ENCODE measurements at places on chromosomes 12 and 14. TPM values are rescaled to one million over a fixed set of nuclear protein-coding genes. Genes with fewer than 3 reads are reported as not detected.

DNA sequence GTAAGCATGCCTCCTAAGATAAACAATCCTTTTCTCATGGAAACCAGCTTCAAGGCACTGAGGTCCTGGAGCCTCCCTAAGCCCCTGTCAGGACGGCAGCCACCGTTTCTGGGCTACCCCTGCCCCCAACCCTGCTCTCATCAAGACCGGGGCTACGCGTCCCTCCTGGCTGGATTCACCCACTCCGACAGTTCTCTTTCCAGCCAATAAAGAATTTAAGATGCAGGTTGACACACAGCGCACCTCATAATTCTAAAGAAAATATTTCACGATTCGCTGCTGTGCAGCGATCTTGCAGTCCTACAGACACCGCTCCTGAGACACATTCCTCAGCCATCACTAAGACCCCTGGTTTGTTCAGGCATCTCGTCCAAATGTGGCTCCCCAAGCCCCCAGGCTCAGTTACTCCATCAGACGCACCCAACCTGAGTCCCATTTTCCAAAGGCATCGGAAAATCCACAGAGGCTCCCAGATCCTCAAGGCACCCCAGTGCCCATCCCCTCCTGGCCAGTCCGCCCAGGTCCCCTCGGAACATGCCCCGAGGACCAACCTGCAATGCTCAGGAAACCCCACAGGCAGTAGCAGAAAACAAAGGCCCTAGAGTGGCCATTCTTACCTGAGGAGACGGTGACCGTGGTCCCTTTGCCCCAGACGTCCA is 336.3 kb downstream of the TMEM121 start:
- DNase-seq: no peak

DNA sequence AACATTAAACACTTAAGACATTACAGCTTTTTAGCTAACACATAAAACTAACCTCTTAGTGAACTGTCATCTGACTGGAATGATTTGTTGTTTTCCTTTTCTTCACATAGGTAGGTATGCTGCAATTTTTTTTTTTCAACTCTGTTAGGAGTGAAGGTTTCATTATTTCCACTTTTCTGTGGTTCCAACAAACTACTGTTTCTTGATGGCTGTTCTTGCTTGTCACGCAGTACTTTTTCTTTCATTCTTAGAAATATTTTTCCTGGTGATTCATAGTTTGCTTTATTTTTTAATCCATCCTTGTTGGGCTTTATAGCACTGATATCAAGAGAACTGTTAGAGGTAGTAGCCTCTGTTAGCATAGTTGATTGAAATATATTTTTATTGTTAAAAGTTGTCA is 6.3 kb downstream of the MIS18BP1 start:
- DNase-seq: no peak

GRCh38 chr14:71607056-71607455 is 325.2 kb upstream of the RGS6 start:
- DNase-seq: no peak

DNA sequence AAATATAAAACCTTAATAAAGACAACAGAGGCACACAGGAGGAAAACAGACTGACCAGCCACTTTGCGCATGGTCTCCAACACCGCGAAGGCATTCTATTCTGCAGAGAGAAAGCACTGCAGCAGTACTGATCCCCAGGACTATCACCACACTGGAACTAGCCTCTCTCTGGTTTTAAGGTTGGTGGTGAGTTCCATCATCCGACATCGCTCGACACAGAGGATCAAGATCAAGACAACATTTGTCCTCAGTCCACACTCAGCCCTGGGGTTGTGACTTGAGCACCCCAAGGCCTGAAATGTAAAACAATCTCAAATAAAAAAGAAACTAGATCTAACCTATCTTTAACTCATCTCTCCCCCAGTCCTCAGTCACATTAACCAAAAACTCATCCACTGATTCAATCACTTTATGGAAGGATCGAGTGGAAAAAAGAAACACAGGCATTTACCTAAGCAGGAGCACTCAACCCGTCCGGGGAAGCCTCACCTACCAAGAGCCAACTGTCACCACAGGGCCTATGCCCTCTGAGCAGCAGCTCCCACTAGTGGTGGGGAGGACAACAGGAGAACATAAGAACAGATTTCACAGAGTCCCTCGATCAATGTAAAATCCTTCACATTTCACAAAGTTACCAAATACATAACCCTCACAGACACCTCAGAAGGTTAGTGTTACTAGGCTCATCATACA is 17.7 kb downstream of the STXBP6 start:
- no peak for DNase-seq

DNA sequence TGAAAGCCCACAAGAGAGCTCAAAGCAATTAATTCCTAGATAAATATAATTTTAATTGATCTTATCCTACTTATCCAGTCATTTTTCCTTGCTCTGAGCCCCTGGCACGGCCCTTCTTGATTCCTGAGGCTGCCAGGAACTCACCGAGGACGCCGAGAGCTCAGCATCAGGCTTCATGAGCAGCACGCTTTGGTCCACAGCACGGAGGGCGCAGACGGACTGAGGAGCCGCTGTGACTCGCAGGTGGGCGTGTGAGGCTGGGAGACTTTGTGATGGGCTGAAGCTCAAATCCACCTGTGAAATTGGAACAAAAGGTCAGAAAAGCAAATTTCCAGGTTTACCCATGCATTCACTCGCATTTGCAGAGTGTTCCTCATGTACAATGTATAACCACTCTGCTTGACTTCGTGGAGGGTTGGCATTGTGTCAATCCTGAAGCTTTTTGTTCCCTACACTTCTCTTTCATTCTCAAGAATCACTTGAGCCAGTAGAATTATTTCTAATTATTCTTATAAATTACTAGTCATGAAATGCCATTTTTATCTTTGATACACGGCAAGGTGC is 17.2 kb downstream of the A2M start:
- DNase-seq: no peak

- DNase-seq: peak; percentile 61
These were observed 17.4 kb downstream of the RPS6KL1 start for GRCh38 chr14:74905595-74906142.

DNA sequence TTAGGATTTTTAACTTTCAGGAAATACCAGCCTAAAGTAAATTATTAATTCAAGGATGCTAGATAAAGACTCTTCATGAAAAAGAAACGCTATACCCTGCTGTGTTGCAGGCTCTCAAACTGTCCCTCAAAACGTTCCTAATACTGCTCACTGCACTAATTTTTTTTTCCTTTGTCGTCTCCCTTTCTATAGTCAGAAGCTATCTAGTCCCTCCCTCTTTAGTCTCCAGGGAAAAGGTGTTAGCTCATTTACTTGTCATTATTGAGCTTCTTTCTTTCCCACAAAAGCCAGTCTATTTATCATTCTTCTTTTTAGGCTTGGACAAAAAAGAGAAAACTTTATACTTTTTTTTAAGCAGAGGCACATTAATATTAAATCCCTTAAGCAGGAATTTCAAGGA is 30.3 kb upstream of the INSM2 start:
- no peak for DNase-seq

DNA sequence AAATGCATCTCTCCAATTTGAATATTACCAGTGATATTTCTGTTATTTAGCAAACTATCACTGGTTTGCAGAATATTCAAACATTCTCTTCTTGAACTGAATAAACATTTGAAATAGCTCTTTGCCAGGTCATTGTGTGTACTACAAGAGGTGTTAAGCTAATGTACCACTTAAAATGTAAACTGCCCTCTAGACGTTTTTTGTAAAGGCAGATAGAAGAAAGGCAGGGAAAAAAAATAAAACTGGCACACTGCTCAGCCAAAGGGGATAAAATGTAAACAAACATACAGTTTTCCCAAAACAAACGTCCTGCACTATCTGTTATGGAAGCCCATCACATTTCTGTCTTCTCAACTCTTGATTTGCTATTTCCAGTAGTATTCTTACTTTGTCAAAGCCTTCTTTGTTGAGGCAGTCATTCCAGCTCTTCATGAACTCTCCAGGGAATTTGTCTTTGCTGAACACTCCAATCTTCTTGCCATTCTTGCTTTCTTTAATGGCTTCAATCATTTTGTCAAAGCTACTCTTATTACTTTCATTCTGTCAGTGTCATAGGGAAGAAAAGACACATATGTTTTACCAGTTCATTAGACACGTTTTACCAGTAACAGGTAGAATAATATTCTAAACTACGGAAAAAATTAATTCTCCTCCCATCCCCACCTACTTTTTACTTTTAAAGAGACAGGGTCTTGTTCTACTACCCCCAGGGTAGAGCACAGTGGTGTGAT is 13.7 kb downstream of the SUPT16H start:
- no peak for DNase-seq

DNA sequence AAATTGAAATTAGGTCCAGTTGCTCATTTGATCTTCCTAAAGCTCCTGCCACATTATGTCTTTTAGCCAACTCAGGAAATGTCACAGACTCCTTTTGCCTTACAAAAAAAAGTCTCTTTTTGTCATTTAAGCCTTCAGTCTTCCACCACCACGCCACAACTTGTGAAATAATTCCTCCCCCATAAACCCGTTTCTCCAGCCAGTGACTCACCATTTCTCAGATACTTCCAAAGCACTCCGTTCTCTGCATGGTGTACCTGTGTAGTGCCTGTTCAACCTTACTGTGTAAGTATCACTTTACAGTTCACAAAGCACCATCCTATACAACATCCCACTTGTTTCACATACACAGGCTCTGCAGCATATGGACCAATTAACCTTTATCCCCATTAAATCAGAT is 139.5 kb upstream of the AEBP2 start:
- DNase-seq: peak; percentile 37

DNA sequence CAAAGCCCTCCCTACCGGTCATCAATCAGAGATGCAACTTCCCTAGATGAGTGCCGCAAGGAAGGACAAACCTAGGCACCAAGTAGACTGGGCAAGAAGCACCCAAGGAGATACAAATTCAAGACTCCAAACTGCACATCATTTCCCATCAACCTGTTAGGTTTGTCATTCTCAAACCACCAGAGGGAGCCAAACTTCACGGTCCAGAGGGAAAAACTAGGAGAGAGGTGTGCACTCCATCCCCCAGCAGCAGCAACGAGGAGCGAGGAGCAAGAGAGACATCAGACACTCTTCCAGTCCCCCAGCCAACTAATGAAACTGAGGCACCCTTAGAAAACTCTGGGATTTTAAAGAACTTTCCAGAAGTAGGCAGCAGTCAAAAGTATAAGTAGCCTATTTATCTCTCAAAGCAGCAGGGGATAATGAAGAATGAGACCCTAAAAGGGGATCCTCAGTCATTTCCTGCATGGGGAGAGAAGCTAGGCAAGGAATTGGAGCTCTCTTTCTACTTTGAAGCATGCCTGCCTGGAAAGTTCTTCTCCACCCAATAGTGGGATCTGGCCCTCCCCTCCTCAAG is 37.0 kb upstream of the NT5DC3 start:
- DNase-seq: peak; percentile 76

- no peak for DNase-seq
These were observed 14.6 kb upstream of the EIF2B2 start for GRCh38 chr14:74988131-74988530.

DNA sequence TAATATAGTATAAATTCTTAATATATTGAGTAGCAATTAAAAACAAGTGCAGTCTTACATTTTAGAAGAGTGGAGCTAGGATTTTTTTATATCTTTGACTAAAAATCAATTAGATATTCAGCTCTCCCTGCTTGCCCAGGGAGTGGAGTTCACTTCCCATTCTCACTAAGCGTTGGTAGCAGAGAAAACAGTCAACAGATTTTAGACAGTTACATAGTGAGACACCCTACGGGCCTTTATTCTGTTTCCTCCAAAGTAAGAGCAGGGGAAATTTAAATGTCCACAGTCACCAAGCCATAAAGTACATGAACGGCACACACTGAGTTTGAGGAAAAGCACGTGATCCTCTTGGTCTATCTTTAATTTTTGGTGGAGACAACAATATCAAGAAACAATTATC is 131.6 kb upstream of the PLEKHG7 start:
- DNase-seq: no peak

DNA sequence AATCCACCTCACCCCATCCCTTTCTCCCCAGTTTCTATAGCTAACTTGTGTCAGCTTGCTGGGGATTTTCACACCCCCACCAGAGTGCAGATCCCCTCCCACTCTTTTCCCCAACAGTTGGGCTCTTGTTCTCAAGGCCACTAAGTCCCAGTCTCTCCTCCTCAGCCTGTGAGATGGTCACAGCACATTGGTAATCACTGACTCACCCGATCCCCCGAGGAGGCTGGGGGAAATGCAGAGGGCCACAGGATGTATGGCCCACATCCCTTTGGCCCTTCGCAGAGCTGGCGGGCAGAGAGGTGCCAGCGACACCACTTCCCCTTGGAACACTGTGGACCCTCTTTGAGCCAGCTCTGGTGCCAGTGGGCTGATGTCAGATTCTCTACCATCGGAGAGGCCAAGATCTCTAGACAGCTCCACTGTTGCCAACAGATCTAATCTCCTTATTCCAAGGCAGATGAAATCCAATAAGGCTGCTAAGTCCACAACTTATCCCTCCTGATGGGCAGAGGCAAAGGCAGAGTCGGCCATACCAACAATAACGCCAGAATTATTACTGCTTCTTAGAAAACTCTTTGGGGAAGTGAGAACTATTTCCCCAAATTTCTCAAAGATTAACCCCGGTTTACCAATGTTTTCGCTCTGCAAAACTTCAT is 1.6 kb downstream of the FMNL3 start:
- DNase-seq: peak; percentile 35

DNA sequence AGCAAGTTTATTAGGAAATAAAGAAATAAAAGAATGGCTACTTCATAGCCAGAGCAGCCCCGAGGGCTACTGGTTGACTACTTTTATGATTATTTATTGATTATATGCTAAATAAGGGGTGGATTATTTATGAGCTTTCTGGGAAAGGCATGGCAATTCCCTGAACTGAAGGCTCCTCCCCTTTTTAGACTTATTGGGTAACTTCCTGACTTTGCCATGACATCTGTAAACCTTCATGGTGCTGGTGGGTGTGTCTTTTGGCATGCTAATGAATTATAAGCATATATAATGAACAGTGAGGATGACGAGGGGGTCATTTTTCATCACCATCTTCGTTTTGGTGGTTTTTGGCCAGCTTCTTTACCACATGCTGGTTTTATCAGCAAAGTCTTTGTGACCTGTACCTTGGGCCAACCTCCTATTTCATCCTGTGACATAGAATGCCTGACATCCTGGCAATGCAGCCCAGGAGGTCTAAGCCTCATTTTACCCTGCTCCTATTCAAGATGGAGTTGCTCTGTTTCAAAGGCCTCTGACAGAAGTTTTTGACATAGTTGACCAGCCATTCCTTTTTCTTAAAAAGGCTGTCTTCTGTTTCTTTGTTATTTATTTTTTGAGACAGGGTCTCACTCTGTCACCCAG is 11.1 kb upstream of the PTGES3 start:
- no peak for DNase-seq

GRCh38 chr14:96405677-96406076 is 13.7 kb downstream of the AK7 start:
- no peak for DNase-seq

- no peak for DNase-seq
These were observed 201.2 kb downstream of the DPF3 start for GRCh38 chr14:72692696-72693095.

- no peak for DNase-seq
These were observed 215.4 kb downstream of the SLC41A2 start for GRCh38 chr12:104742551-104743201.

CLECL1 gene
- total RNA-seq: 2.4 TPM

SYNDIG1L gene
- total RNA-seq: not detected

KERA gene
- 3.1 TPM for total RNA-seq

RNASE7 gene
- total RNA-seq: 4.1 TPM

CLEC1B gene
- 9.4 TPM for total RNA-seq

AKAP5 gene
- 16.6 TPM for total RNA-seq

KCNJ8 gene
- total RNA-seq: 13.7 TPM
